Right renal cortex interstitium (tissue), 3 donors: ENCODE measurements at places on chromosomes 1 and 21.
A peak's percentile ranks its signal among the peaks of the same experiment; 100 is the strongest.

GRCh38 chr1:107975851-107976250, 10.9 kb upstream of the VAV3 start:
- DNase-seq: no peak

DNA sequence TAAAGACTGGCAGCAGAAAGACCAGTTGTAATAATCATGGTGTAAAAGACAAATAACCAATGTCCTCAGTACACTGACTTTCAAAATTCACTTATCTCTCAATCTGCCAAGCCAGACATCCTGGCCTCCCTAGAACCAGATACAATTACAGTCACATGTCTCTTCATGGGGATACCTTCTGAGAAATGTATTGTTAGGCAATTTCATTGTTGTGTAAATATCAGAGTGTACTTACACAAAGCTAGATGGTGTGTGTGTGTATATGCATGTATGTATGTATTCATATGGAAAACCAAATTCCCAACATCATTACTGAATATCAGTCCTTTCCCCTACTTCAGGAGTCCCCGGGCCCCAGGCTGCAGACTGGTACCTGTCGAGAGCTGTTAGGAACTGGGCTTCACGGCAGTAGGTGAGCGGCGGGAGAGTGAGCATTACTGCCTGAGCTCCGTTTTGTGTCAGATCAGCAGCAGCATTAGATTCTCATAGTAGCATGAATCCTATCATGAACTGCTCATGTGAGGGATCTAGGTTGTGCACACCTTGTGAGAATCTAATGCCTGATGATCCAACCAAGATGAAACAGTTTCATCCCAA, 65.3 kb upstream of the ZNF326 start:
- DNase-seq: no peak

DNA sequence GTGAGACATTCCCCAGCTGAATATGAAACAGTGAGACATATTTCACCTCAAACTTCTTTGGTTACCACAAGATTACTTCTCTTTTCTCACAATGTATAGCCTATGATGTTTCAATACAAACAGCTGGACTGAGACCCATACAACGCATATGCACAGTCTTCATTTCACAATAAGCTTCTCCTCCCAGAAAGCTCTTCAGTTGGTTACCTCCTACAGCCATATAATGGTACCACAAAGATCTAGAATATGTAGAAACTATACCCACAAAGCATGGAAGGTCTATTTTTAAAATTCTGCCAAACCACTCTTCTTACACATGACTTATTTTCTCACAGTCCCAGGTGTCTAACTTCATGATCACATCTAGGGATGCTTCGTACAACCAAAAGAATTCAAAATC, 70.8 kb downstream of the JAK1 start:
- DNase-seq: no peak

DNA sequence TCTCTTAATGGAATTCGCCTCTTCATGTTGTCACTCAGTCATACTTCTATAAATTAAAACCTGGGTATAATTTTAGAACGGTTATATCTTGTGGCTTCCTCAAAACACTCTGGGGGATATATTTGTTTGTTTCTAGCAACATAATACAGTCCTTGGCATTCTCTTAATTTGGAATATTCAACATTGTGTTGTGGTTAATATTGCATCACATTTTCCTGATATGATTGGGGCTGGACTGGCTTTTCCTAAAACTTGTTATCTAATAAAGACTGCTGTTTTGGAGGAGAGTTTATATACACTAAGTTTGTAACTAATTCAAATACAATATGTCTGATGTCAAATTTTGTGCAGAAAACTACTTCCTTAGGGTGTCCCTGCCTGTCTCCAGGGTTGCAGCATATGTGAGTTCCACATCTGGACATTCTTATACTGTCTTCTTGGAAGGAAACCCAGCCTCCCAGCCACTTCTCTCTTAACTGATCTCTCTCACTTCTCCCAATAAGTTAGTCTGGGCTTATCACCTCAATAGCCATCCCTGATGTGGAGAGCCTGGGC, 892.6 kb downstream of the MRPL39 start:
- DNase-seq: no peak

DNA sequence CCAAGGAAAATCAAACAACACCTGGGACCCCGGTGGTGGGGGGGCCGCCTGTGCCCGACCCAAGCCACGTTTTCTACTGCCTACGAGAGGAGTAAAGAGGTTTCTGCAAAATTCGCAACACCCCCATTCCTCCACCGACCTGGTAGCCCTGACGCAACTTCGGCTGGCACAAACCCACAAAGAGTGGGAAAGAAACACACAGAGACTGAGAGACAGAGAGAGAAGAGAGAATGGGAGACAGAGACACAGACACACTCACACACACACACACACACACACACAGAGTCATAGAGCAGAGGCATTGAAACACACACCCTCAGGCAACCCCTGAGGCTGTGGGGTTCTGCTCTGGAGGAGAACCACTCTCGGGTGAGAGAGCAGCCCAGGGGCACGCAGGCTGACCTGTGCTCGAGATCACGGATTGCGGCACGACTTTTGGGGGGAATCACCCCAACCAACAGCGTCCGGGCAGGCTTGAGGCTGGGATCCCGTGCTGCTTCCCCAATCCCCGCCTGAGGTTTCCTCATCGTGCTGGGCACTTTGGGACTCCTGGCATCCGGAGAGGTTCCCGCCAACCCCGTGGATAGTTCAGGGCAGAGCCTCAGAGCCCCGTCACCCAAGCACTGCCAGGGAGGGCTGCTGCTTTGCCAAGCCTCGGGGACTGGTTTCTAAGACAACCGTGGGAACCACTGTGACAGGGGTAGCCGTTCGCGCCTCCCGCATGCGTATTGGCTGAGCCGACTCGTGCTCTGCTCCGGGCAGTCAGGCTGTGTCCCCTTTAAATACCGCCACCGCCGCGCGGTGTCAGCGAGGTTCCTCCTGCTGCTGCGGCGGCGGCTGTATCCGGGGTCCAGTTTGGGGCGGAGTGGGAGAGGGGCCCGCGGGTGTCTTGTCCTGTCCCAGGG, 682.4 kb upstream of the TPTE start:
- no peak for DNase-seq

DNA sequence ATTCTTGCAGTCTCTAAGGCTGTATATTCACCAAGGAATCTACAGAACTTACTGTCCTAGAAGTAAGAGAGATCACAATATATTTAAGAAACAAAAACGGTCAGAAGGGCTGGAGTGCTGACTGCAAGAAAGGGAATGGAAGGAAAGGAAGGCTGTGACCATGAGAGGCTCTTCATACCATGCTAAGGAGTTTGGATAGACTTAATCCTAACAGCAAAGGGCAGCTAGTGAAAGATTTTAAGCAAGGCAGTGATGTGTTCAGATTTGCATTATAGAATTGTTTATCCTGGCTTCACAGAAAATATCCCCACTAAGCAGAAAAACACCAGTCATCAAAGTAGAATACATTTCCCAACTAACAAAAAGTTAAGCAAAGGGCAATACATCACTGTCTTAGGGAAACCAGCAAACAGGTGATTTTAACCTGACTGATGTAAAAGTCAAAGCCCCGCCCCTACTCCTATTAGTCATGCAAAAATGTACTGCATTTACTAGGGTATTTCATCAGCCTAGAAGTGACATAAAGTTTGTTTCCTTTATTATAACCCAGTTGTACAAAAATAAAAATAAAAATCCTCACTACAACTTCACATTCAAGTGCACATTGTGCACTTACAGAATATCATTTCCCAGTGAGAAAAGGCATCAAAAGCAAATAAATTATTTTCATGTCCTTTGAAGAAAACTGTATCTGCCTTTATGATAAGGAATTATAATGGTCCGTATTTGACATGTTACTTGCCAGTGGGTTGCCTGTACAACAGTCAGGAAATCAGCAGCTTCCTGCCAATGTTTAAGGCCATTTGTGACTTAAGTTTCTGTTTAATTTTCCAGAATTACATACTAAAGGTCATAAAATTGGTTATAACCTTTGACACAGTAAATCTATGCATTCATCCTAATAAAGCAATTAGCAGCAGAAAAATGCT, 17.2 kb downstream of the JAK1 start:
- DNase-seq: no peak

- no peak for DNase-seq
These were observed 14.5 kb upstream of the TTF2 start for GRCh38 chr1:117045644-117046043.

DNA sequence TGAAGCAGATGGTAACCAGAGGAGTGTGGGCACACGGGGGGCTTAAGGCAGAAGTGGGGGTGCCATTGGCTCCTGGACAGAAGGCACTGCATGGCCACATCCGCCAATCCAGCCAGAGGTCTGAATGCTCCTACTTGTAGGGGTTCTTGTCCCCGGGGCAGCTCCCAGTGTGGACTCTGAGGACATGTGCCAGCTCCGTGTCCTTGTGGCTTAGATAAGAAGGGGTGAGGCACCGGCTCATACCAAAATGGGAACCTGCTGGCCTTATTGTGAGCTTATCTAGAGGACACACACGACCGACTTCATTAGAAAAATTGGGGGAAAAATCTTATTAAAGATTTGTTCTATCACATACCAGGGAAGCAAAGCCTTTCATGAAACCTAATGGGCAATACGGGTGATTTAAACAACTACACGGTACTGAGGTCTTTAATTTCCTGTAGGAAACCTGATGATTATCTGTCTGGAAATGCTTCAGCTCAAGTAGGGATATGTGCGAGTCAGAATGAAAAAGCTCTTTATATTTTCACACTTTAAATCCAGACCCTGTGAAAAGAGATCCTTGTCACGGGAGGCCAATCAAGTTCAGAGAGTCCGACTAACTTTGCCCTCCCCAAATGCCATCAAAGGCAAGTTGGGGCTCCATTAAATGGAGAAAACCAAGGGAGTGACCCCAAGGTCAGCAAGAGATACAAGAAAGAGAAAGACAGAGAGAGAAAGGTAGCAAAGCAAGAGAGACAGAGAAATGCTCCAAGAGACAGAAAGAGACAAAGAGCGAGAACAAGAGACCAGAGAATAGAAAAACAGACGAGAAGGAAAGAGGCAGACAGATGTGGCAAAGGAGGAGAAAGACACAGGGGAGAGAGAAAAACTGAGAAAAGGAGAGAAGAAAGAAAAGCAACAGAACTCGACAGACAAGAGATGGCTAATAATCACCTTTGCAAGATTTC, 14.1 kb upstream of the KCNN3 start:
- DNase-seq: no peak

DNA sequence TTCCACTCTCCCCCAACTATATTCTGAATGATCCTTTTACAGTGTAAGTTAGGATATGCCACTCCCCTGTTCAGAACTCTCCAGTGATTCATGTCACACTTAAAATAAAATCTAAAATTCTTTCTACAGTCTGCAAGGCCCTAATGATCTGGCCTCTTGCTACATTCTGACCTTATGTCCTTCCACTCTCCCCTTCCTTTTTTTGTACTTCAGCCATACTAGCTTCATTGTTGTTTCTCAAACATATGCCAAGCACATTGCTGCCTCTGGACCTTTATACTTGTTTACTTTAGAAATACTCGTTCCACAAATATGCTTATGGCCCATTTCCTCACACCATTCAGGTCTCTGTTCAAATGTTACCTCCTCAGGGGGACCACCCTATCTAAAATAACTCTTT, 14.8 kb upstream of the PSMA5 start:
- no peak for DNase-seq

GRCh38 chr1:5986018-5986417, 6.2 kb downstream of the NPHP4 start:
- DNase-seq: no peak

- no peak for DNase-seq
These were observed 40.0 kb downstream of the SPTA1 start for GRCh38 chr1:158646465-158646864.

DNA sequence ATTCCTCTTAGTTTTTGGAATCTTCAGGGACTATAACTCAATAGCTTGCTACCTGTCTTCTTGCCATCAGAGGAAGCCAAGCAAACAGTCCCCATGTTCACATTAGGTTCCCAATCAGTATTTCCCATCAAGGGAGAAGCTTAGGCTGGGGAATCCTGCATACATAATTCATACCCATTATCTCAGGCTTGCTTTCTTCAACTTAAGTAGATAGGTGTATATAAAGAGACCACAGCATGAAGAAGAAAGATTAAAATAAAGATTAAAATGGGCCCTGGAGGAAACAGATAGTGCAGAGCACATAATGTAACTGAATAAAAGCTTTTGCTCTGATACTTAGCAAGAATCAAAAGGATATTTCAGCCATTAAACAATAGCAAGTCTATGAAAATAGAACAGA, 29.0 kb upstream of the KCNK1 start:
- no peak for DNase-seq

GRCh38 chr1:244836135-244836521, 670 bp downstream of the COX20 start:
- peak; percentile 47 for DNase-seq

DNA sequence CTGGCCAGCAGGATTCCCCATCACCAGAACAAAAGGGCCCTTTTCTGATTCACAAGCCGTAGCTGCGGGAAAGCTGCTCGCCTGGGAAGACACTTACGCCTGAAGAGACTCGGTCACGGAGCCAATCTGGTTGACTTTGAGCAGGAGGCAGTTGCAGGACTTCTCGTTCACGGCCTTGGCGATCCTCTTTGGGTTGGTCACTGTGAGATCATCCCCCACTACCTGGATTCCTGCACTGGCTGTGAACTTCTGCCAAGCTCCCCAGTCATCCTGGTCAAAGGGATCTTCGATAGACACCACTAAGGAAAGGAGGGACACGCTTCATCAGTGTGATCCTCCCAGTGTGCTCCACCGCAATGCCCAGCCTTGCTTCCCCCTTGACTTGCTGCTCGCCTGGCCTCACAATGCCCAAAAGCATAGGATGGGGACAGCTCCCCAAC, 14.7 kb downstream of the ENO1 start:
- no peak for DNase-seq

GRCh38 chr1:206116191-206116872, 856 bp downstream of the AVPR1B start:
- no peak for DNase-seq

GRCh38 chr1:87263785-87264184, 64.9 kb upstream of the LMO4 start:
- DNase-seq: no peak

DNA sequence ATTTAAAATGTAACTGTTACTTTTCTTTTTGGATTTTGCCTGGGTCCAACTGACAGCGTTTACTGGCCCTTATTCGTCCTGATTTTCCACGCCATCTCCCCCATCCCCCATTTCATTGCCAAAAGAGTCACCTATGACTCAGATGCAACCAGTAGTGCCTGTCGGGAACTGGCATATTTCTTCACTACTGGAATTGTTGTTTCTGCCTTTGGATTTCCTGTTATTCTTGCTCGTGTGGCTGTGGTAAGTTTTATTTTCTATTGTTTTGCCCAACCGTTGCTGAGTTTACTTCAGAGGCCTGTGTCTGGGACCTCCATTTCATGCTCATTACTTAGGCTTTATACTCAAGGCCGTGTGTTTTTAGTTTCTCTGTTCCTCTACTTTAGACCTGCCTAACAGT, 9.3 kb downstream of the LEPR start:
- no peak for DNase-seq

GRCh38 chr21:34956416-34957316, 92.4 kb downstream of the RUNX1 start:
- no peak for DNase-seq

GRCh38 chr1:209692296-209692695, 12.3 kb upstream of the HSD11B1 start:
- DNase-seq: no peak
